Gastroesophageal sphincter (tissue), 4 donors: ENCODE measurements at places on chromosomes 5 and 9. TPM values are rescaled to one million over a fixed set of nuclear protein-coding genes. Genes with fewer than 3 reads are reported as not detected.
A peak's percentile ranks its signal among the peaks of the same experiment; 100 is the strongest.

- ATAC-seq, result no peak
Measured at GRCh38 chr9:108972186-108972585, 38.0 kb downstream of the ABITRAM start.

- ATAC-seq, result no peak
Measured at GRCh38 chr5:65907135-65907534, 19.2 kb upstream of the ERBIN start.

- ATAC-seq, result peak; percentile 98
Measured at GRCh38 chr5:135398855-135399793, at the start of gene MACROH2A1. TSS of gene MACROH2A1 (minus strand) at chr5:135399231. CDS start at chr5:135389093, 10,138 bp downstream.

DNA sequence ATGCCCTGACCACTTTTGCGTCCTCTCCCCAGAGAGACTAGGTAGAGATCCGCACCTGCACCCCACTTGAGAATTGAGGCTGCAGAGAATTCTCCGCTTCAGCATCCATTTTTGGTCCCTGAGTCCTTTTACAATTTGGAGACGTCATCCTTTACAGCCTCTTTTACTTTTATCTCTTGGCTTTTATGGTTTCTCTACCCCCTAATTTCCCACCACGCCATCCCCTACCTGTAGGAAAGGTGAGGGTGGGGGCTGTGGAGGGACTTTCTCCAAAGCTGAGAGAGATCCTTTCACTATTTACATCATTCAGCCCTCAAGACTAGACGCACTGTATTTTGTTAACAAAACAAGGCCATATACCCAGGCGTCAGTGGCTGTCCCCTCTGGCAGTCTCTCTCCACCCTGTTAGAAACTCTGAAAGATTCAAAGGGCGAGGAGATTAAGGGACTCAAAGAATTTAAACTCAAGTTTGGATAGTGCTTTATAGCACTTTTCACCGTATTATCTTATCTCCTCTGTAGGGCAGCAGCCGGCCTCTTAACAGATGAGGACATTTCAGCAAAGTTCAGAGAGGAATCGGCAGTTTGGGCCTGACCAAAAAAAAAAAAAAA is 1.7 kb downstream of the MSX2 start:
- ATAC-seq, result no peak

Gene SGCD
- 8.8 TPM for total RNA-seq

GRCh38 chr9:2420543-2420942 is 201.0 kb upstream of the VLDLR start:
- no peak for ATAC-seq

- ATAC-seq, result no peak
Measured at GRCh38 chr5:95471942-95472341, 80.8 kb downstream of the FAM81B start.

DNA sequence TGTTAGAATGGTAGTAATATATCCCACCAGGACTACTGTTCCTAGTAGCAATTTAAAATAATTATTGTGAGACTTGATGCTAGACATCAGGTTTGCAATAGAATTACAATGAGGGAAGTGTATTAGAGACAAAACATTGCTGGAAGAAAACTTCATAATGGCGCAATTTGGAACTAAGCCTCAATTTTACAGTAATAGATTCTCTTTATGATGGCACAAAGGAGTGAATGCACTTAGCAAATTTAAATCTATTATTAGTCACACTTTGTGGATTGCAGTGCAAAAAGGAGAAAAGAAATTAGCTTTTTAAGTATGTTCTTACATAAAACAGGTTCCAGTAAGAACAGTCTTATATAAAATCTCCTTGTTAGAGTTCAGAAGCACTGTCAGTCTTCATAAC is 358.3 kb downstream of the KIAA0825 start:
- ATAC-seq, result no peak

DNA sequence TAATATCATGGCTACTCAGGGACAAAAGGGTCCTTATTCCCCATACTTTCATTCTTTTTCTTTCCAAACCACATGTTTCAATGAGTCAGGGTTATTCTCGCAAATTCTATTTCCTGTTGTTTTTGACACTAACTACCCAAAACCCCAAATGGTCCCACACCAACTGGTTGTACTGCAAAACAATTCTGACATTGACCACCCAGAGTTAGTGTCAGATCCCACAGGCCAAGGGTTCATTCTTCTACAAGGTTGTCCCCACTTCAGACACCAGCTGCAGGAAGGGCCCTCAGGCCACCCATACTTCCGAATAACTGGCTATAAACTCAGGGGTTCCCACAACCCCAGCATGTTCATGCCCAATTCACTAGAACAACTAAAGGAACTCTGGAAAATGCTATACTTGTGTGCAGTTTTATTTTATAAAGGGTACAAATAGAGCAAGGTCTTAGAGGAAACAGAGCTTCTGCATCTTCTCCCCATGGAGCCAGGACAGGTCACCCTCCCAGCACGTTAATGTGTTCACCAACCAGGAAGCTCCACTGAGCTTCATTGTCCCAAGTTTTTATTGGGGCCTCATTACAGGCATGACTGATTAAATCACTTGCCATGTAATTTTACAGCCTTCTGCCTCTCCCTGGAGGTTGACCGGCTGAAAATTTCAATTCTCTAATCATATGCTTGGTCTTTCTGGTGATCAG is 334.8 kb downstream of the DRD1 start:
- no peak for ATAC-seq

DNA sequence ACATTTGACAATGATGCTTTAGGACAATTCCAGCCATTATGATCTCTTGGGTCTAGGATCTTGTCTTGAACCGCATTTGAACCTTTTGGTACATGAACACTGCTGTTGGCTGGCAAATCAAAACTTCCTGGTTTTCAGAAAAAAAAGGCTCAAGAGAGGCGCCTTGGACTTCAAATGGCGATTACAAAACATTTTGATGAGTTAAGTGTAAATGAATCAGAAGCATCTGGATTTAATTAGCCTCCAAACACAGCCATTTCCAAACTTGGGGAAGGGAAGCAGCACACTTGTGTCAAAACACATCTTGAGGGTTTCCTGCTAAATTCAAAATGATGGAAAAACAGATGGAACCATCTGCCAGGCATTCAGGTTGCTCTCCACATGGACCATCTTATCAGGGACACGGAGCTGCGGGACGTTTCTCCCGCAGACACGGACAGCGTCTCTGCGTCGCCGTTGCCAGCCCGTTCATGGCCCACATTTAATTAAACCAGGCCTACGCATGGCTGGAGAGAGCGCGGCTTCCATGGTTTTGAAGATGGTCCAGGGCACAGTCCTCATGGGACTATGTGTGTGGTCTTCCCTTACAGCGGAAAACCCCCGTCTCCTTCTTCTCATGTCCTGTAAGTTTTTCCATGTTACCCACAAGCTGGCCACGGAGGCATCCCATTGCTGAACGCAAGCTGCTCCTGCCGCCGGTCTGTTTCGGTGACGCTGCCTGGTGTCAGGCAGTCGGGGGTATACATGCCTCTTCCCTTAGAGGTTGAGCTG is 55.8 kb upstream of the PTCH1 start:
- ATAC-seq, result peak; percentile 72

Gene CMYA5
- 11.3 TPM for total RNA-seq

Gene FCN2
- not detected for total RNA-seq

- peak; percentile 92 for ATAC-seq
Measured at GRCh38 chr5:95781101-95781583, 41.4 kb downstream of the GLRX start.

DNA sequence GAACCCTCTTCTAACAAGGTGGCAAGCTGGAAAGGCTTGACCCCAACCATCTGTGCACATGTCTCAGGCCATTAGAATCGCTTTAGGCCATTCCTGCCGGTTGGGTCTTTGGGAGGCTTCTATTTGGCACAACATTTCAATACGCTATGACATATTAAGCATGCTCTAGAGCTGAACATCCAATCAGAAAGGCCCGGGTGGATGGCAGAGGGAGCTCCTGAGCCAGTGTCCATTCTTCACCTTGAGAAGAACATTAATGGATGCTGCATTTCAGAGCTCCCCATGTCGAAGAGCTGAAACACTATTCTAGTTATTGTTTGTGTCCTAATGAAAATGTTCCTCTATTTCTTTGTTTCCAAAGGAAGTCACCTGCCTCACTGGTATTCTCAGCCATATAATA is 12.8 kb downstream of the SPATA9 start:
- ATAC-seq, result no peak

DNA sequence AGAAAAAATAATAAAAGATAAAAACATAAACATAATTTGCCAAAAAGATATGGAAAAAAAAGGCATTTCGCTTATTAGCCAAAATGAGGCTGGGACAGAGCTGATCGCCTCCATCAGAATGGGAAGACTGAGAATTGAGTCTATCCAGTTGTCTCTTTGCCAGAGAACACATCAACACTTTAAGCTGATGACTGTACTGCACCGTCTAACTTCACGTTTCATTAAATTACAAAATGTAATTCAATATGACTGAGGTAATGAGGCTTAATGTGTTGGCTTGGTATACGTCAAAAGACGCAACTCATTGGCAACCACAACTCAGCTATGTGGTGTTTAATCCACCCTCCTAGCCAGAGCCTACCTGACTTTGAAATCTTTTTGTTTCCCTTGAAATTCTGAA is 462.7 kb upstream of the CD180 start:
- peak; percentile 31 for ATAC-seq

Gene PCDHGC3
- total RNA-seq, result 60.2 TPM

DNA sequence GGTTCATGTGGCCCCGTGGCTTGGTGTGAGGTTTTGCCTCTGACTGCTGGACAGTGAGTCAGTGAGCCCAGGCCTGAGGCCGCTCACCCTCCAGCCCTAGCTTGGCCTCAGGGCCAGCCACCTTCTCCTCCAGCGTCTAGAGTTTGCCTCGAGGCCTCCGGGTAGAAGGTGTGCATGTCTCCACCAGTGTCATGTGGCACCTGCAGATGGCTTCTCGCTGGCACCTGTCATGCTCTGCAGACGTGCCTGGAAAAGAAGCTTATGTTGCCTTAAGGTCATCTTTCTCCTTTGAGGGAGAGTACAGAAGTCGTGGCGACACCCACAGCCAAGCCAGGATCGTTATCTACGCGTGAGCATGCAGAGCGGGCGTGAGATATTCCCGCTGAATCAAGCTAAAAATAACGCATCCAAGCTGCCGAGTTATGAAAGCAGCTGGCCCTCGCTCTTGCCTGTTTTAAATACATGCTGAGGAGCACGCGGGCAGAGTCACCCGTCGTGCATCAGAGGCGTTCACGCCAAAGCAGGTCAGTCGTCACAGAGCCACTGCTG is 79.7 kb upstream of the FCN2 start:
- ATAC-seq, result peak; percentile 54

GRCh38 chr5:159655757-159656409 is 260.4 kb upstream of the ADRA1B start:
- no peak for ATAC-seq

- no peak for ATAC-seq
Measured at GRCh38 chr5:30561771-30562170, 631.7 kb upstream of the CDH6 start.

- ATAC-seq, result no peak
Measured at GRCh38 chr5:41876678-41877077, 6.5 kb upstream of the OXCT1 start.

Gene DRD1
- total RNA-seq, result not detected

Gene GDA
- not detected for total RNA-seq

GRCh38 chr9:15813076-15813475 is 260.2 kb downstream of the CCDC171 start:
- ATAC-seq, result no peak

- no peak for ATAC-seq
Measured at GRCh38 chr9:74711341-74711740, 176.4 kb downstream of the TRPM6 start.

Gene SLCO6A1
- not detected for total RNA-seq

Gene HAVCR1
- total RNA-seq, result 1.1 TPM
